Stimulated activated CD8-positive, alpha-beta memory T cell treated with anti-CD3 and anti-CD28 coated beads, Interleukin-15, amount 100 ng/mL, for 4 hours (primary cell): ENCODE measurements at places on chromosomes 6 and 20.

DNA sequence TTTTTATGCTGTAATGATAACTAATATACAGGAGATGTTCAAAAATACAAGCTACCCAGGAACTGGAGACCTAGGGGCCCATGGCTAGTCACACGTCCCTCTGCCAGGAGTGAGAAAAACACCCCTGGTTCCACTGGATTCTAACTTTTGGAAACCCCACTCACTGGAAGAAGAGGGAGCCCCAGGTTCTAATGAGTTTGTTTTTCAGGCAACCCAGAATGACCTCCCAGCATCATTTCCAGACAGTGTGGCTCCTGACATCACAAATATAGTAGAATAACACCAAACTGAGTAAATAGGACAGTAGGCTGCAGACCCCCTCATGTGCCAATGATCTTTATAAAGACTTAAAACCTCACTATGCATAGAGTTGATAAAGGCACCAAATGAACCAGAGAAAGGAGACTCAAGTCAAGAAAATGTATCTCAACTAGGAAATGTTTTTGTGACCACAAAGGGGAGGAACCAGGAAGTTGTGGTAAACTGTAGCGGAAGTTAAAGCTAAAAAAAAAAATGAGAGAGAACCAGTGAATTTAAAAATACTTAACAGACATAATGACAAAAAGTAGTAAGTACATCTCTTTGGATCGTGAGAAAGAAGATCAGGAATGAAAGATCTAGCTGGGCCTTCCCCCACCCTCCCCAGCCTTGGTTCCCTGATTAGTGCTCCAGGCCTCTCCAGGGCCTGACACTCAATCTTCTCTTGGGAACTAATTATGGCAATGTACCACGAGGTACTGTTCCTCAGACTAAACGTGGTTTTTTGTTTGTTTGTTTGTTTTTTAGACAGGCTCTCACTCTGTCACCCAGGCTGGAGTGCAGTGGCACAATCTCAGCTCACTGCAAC lies 19.8 kb downstream of the HLA-E start:
- DNase-seq, result no peak

- DNase-seq, result no peak
Observed at GRCh38 chr6:126156973-126157372, 170.6 kb downstream of the TRMT11 start.

GRCh38 chr20:48319943-48320584 lies 507.7 kb downstream of the PREX1 start:
- DNase-seq, result no peak

DNA sequence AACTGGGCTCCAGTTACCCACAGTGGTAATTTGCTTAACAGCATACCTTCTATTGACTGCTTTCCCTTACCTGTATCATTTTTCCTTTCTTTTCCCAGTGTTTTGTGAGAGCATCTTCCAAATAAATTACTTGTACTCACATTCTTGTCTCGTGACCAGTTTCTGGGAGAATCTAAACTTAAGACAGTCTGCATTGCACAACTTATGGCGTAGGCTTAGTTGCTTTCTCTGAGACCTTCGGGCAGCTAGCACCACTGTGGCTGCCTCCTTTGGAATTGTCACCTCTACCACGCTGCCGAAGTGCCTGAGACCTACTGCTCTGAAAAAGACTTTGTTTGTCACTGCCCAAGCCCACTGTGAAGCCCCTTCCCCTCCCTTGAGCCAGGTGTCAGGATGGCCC lies 188.1 kb upstream of the BMP2 start:
- no peak for DNase-seq

- DNase-seq, result no peak
Observed at GRCh38 chr6:136067731-136068341, 182.3 kb downstream of the MTFR2 start.

DNA sequence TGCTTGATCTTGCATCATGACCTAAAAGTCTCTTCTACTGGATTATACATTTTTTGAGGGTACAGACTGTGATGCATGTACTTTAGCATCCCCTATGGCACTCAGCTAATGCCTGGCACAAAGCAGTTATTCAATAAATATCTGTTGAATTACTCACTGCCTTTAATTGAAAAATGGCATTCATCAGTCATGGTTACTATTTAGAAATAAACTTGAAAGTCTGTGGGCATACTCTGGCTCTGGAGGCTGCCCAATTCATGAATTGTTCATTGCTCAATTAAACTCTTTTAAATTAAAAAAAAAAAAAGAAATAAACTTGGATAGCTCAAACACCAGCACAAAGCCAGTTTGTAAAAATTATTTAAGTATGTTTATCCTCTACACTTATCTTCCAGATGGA lies 40.0 kb downstream of the HEBP2 start:
- no peak for DNase-seq

DNA sequence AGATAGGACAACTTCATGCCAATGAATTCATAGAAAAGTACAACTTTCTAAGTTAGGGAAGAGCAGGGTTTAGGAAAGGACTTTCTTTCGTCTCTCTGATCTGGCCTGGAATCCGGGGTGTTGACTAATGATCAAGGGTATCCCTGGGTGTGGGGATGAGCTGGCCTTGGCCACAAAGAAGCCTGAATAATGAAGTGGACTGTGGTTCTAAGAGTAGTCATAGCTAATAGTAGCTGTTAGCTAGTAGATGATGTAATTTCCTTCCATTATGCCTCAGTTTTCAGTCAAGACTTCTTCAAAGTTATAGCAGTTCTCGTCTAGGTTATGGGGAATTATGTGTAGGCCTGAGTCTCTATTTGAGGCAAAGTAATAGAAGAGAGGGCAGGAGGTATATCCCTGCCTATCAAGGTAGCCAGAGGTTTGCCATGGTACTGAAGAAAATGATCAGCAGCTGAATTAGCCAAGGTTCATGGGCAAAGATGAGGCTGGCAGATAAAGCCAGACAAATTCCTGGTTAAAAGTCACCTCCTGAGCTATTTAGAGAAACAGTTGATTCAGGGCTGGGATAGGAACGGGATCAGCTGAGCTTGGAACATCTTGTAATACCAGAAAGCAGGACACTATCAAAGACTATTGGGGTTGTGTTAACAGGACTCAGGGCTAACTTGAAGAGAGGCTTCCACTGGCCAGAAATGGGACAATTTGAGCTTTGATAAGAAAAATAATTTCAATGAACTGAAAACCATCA lies 18.7 kb upstream of the TRPC4AP start:
- no peak for DNase-seq

- DNase-seq, result no peak
Observed at GRCh38 chr6:159440911-159441703, 251.9 kb downstream of the SOD2 start.

GRCh38 chr6:69314531-69314930 lies 482.3 kb downstream of the LMBRD1 start:
- DNase-seq, result no peak

DNA sequence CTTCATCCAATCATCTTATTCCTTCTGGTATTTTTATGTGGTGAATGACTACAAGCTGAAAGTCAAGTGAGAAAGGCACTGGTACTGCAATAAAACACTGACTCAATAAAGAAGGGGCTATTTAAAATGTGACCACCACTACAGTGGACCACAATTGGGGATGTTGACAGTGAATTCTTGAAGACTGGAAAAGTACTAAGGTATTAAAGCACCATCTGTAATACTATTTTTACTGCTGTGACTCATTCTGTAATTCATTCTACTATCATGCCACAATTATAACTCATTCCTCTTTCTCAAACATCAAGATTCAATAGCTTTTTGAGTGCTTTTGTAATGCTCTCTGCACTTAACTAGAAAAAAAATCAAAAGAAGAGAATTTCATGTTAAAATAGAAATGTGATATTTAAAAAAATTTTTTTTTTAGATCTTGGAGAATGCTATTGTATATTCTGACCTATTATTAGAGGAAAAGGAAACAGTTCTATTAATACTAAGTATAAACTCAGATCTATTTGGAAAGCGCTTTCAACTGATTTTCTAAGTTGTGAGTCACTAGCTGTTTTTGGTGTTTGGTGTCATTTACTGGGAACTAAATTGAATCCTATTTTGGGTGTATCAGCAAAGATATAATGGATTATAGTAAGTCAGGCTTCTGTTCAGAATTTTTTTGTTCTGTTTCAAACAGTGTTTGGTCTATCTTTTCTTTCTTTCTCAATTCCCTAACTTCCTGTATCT lies 104.7 kb upstream of the TMEM170B start:
- no peak for DNase-seq

GRCh38 chr20:58774214-58774613 lies 76.5 kb downstream of the GNAS-AS1 start:
- no peak for DNase-seq

DNA sequence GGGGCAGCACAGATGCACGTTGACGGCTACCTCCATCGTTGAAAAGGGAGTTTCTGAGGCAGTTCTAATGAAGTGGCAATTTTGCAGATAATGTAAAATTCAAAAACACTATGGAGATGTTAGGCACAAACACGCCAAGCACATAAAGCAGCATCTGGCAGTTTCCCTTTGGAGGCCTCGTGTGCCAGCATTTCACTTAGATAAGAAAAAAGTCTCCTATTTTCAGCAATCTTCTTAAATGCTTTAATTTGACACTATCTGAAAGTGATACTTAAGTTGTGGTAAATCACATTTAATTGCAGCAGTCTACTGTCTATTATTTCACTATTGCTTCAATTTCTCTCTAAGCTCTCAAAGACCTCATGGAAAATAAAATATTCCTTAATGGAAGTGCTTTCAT lies 125.3 kb upstream of the PROKR2 start:
- DNase-seq, result no peak
